ENCODE measurements at places on chromosomes 7 and 10.

GRCh38 chr7:55642266-55642665 lies 70.0 kb upstream of the VOPP1 start:
- DNase-seq: no peak

DNA sequence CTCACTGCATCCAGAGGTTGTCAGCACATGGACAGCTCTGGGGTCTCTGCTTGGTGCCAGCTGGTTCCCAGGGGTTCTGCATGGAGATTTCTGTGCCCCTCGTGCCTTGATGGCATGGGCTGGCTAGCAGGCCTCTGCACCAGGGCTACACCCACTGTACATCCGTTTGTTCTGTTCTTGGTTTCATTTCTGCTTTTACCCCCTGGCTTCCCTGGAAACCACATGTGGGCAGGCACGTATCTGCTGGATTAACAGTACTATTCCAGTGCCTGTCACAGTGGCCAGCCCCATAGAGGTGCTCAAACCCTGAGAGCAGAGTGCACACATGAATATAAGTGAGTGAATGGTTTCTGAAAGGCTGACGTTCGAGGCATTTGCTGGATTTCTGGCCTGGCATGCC lies 207.2 kb upstream of the GPR26 start:
- no peak for DNase-seq

DNA sequence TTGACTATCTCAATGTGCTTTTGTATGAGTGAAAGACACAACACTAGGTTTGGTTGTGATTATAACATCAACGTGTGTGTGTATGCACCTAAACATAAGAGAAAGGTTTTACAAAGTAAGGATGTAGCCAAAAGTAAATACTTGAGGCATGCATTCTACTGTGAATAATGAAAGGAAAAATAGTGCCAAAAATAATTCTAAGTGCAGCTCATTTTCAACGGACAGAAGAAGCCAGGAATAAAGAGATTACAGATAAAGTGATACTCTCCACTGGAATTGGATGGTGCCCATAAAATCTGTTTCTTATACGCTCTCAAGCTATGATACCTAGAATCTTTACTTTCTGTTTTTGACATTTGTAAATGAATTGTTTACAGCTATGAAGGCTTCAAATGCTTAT lies 135.0 kb upstream of the TMEM72 start:
- no peak for DNase-seq

GRCh38 chr10:8060010-8060703 lies 5.7 kb downstream of the GATA3 start:
- DNase-seq: no peak
